ENCODE measurements at places on chromosomes 13 and 19.
A peak's percentile ranks its signal among the peaks of the same experiment; 100 is the strongest.

- DNase-seq = peak; percentile 37
These were observed 80.3 kb upstream of the FRY start for GRCh38 chr13:31951215-31951678.

DNA sequence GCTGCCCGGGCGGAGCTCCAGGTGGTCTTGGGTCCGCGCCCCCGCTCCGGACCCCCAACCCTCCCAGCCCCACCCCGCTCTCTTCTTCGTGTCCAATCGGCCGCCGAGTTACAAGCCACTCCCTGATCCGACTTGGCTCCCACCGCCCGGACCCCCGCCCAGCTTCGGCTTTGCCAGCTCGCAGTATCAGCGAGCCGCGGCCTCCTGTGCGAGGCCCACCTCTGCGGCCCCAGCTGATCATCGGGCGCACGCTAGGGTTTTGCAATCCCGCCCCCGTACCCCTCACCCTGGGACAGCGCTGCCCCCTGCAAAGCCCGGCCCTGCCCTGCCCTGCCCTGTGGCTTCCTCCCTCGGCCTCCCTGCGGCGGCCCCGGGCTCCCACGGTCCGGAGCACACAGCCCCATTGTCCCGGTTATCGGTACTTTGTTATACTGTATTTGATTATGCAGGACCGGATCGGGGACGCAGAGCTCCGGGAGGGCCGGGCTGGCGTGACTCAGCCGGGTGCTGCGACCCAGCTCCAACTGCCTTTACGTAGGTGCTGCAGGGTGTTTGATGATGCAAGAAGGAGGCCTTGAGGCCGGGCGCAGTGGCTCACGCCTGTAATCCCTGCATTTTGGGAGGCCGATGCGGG, 598 bp upstream of the LPAR2 start:
- DNase-seq = no peak

- DNase-seq = peak; percentile 37
These were observed 74.0 kb downstream of the CEBPG start for GRCh38 chr19:33447336-33448158.

DNA sequence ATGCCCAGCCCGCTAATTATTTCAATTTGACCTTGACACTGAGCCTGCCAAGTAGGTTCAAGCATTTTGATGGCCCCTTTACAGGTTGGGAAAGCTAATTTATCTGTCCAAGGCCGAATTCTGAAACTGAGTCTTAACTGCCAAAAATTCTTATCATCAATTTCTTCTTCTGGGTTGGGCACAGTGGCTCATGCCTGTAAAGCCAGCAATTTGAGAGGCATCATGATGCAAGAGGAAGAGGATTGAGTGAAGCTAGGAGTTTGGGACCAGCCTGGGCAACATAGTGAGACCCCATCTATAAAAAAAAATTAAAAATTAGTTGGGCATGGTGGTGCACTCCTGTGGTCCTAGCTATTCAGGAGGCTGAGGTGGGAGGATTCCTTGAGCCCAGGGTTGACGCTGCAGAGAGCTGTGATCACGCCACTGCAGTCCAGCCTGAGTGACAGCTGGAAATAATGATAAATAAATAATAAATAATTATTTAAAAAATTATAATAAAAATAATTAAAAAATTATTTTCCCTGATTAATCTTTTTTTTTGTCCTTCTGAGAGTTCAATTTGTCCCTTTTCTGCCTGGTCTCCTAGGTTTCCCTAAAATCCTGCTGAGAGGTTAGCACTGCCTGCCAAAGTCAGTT, 1.3 kb upstream of the LDLR start:
- no peak for DNase-seq

- DNase-seq = no peak
These were observed 1005.6 kb upstream of the SLC10A2 start for GRCh38 chr13:104071806-104072205.

GRCh38 chr13:93413972-93414717, 187.5 kb downstream of the GPC6 start:
- DNase-seq = no peak

GRCh38 chr13:68481130-68481529, 1251.0 kb upstream of the PCDH9 start:
- DNase-seq = no peak

- no peak for DNase-seq
These were observed 38.6 kb upstream of the URAD start for GRCh38 chr13:28027071-28027470.

GRCh38 chr13:91776611-91777193, 378.3 kb downstream of the GPC5 start:
- DNase-seq = no peak

- DNase-seq = no peak
These were observed 65.8 kb downstream of the KATNAL1 start for GRCh38 chr13:30241532-30241931.

- DNase-seq = no peak
These were observed 133.9 kb upstream of the TMTC4 start for GRCh38 chr13:100808330-100809128.

DNA sequence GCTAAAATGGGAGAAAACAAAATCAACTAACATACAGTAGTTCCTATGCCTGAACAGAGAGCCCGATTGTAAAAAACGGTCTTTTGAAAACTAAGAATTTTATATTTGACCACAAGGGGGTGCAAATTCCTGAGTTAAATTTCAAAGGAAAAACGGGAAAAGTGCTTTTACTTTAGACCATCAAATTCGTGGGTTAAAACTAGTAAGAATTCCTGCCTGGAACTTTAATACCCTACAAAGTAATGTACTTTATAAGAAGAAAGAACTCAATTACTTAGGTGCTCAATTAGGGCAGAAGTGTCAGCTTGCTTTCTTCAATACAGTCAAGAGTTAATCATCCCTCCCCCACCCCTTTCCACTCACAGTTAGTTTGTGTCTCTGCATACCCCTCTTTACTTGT, 69.8 kb downstream of the KCNRG start:
- peak; percentile 72 for DNase-seq

DNA sequence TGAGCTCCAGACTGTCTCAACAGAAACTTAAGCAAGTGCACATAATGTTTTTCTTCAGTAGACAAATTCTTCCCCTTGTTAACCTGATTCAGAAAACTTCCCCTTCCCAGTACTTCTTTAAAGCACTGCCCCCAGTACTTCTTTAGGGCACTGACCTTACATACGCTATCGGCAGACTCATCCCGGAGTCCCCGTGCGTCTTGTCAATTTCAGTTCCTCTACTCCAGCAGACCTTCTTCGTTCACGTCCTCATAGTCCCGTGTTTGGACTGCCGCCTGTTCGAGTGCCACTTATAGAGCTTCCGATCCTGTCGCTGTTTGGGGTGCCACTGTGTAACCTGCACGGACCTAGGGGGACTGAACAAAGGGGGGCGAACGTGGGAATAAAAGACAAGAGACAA, 29.0 kb downstream of the ZNF627 start:
- peak; percentile 10 for DNase-seq

DNA sequence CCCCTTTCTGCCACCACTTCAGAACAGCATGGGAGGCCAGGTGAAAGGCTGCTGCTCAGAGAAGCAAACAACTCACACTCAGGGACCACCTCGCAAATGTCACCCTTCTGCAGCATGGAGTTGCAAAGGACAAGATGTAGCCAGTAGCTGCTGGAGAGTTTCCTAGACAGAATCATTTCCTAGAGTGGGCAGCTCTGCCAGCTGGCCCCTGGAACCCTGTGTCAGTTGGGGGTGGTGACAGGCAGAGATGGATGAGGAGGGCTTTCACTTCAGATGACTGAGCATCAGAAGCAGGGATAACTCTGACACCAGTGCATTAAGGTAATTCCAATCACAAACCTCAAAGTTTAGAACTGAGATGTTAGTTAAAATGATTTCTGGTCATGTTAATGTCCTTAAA, 34.4 kb upstream of the EPHX3 start:
- no peak for DNase-seq

- DNase-seq = no peak
These were observed 3.9 kb downstream of the MBNL2 start for GRCh38 chr13:97226013-97226412.

GRCh38 chr19:41111296-41111695, 2.9 kb upstream of the CYP2F1 start:
- DNase-seq = no peak

GRCh38 chr19:23283925-23284324, 33.7 kb upstream of the ZNF724 start:
- DNase-seq = no peak

DNA sequence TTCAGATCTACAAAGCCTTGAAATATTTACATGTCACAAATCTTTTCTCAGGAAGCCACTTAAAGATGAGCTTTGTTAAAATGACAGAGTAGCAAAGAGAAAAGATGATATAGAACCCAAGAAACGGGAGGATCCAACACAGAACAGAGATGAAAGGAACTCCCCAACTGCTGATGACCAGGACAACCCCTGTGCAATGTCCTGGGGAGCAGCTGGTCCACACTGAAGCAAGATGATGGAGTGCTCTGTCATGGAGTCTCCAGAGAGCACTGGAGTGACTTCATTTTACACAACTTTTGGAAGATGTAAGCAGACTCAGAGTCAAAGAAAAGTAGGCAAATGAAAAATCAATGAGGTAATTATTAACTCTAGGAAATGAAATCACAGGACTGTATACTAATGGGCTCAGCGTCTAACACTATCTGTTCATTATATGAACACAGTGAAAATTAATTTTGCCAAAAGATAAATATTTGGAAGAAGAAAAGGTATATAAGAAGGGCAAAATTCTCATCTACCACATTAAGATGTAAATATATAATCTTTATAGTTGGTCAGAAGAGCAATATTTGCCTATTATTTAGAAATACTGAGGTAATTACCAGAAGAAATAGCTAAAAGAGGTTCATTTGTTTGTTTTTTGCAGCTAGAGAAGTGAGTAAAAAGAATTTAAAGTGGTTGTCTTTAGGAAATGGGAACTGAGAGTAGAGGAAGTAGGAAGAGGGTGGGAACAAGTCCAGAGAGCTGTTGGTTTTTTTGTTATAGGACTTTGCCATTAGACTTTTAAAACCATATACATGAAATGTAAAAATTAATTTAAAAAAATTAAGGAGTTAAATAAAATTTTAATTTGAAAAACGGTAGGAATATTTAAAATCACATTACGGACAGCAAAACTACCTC, 30.5 kb downstream of the MTRF1 start:
- no peak for DNase-seq

- DNase-seq = no peak
These were observed 122.6 kb upstream of the GJB6 start for GRCh38 chr13:20354722-20355121.

DNA sequence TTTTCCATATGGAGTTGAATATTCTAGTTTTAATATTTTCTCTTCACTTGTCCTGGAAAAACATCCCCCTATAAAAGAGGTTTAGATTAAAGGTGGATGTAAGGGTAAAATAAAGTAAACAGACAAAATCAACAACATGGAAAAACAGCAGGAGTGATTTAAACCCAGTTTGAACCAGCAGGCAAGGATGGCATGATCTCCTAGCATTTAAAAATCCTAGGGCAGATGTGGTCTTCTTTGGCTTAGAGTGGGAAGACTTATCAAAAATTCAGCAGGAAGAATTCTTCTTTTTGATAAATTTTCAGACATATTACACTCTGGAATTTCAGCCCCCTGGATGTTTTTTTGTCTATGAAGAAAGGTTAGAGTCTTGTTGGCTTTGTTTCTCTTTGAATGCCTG, 36.5 kb downstream of the CLEC17A start:
- no peak for DNase-seq

DNA sequence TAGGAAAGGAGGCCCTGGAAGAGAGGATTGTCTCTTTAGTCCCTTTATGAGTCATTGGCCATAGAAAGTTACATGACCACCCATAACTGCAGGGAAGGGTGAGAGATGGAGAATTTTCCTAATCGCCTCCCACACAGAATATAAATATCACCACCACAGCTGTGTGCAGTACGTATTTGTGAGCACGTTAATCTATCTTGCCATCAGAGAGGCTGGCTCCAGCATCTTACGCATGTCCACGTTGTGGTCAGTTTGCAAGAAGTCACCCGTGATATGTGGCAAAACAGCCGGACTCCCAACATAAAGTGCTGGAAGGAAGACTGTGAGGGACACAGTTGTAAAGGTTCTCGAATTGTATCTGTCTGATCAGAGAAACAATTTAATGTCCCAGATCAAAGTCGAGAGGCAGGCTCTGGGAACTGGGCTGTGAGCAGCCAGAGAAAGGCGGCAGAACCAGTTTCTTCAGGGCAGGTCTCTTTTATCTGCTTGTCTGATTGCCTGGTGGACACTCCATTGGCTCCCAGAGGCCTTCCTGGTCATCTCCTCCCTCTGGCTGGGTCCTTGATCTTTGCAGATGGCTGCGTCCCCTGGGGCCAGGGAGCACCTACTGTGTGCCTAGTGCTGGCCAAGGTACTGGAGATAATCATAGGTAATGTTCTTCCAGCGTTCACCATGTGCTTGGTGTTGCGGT, 74.9 kb downstream of the SIPA1L3 start:
- peak; percentile 43 for DNase-seq

DNA sequence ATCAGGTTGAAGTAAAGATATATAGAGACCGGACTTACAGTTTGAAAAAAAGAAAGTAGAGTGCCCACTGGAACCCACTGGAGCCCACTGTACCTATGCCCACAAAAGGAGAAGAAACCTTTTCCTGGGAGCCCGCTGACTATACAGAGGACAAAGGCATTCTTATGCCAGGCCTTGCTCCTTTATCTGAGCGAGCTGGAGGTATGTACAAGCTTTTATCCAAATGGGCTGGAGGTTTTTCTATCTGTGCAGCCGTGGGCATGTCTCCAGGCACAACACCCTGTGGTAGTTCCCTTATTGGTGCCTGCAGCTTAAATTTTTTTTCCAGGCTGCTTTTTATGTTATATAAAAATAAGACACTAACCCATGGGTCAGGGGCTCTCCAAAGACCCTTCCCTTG, 8.4 kb downstream of the ZNF234 start:
- no peak for DNase-seq

DNA sequence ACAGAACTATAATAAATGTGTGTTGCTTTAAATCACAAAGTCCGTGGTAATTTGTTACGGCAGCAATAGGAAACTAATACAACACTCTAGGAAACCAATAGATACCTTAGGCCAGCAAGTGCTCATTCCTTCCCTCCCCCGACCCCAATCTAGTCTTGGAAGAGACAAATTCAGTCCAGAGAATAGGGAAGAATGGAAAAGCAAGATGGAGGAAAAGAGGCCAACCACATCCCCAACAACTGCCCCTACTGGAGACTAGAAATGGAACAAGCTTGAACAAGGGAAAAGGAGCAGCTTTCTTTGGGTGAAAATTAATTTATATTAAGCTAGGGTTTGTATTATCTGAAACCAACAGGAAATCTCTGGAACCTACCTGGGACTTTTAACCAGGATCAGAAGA, 54.4 kb downstream of the DIAPH3 start:
- no peak for DNase-seq

Measured in umbilical cord (tissue), 2 donors.